ENCODE measurements at places on chromosomes 12 and 14. TPM values are rescaled to one million over a fixed set of nuclear protein-coding genes. Genes with fewer than 3 reads are reported as not detected.
A peak's percentile ranks its signal among the peaks of the same experiment; 100 is the strongest.

DNA sequence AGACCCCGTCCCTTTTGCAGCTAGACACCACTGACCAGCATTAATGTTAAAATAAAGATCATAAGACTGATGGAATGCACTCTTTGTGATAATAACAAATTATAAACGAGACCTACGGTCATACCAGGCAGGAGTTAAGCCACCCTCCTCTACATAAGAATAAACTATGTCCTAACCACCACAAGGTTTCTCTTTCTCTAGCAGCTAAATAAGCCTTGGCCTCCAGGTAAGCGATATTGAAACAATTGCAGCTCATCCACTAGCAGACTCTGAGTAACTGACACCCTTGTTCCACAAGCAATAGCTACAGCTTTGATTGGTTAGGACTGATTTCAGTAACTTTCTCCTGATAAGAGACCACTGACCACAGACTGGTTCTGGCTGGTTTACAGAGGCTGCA is 144.2 kb upstream of the CCDC198 start:
- no peak for DNase-seq

GRCh38 chr12:19647806-19648556 is 208.7 kb downstream of the AEBP2 start:
- DNase-seq: no peak

Gene ADAM21
- not detected for total RNA-seq

- DNase-seq: no peak
Observed at GRCh38 chr14:88272390-88273269, 50.4 kb downstream of the KCNK10 start.

Gene POTEM
- not detected for total RNA-seq

DNA sequence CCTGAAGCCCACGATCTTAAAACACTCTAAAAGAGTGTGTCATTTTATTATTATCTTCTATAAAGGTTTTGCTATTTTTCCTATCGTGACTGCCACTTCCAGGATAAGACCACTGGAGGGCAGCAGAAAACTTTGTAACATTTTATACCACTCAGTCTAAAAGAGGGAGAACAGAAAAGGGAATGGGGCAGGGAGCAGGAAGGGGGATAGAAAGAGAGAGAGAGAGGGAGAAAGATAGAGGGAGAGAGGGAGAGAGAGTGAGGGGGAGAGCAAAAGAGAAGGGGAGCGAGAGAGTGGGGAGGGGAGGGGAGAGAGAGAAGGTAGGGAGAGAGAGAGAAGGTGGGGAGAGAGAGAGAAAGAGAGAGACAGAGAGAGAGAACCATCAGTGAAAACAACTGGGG is 2.0 kb upstream of the ART4 start:
- peak; percentile 39 for DNase-seq

DNA sequence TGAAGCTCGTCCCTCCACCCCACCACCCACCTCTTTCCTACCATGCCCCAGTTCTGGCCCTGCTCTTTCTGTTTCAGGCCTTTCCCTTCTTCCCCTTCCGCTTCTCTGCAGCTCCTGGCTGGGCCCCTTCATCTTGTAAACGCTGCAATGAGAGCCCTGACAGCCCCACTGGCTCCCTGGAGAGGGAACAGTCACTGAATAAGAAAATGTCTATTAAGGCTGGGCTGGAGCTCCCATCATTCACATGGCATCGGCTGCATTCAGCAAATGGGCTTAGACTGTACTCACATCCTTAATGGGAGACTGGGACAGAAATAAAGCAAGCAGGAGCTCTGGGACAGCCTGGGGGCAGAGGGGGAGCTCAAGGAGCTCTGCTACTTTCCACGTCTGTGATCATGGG is 45.2 kb upstream of the TUNAR start:
- DNase-seq: no peak

GRCh38 chr14:38836539-38836938 is 266.5 kb downstream of the SEC23A start:
- DNase-seq: no peak

Gene SIRT4
- total RNA-seq: 1.7 TPM

Gene RNASE8
- total RNA-seq: not detected

- DNase-seq: no peak
Observed at GRCh38 chr14:22487401-22487800, 101.6 kb downstream of the DAD1 start.

Gene ARHGAP9
- 188 TPM for total RNA-seq

GRCh38 chr12:106585521-106586277 is 2.9 kb downstream of the RFX4 start:
- DNase-seq: no peak

- DNase-seq: no peak
Observed at GRCh38 chr12:93031028-93031427, 101.9 kb upstream of the EEA1 start.

DNA sequence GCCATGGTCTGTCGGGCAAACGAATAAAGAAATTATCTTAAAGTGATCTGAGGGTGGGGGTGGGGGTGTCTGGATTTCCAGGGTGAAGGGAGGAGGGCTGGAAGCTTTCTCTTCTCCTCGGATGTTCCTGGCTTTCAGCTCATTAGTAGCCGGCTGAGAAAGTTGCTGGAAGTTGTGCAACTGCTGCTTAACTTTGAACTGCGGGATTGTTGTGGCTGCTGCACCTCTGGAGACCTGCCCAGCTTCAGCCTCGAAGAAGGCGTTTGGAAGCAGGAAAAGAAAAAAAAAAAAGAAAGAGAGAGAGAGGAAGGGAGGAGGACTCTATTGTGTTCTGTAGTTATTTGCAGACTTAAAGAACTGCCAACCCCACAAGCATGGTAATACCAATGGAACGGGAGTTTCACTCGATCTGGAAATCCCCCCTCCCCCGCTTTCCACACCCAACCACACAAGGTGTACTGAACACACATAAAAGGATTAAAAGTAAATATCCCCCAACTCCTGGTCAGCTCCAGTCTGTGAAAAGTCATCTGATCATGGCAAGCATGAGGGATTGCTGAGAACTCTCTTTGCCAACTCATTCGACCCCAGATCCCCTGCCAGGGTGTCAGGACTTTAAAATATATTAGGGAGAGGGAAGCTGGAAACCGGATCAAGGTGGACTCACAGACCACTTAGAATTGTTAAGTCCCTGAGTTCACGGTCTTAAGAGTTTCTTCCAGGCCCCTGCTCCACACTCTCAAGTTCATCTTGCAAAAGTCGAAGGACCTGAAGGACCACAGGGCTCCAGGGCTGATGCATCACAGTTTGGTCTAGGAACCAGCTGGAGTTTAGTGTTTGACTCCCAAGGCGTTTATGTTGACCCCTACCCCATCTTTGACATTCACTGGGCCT is at the start of gene RASSF9:
RASSF9 (minus strand) TSS at position 213 of the 894 bp plus-strand sequence; CDS start at position 5, 208 bp downstream.
- no peak for DNase-seq
